ENCODE measurements at places on chromosomes 5 and 9.

GRCh38 chr5:54985301-54986268 lies at the start of gene ESM1:
TSS of gene ESM1 (minus strand) at chr5:54985593. CDS start at chr5:54985517, 76 bp downstream.
- DNase-seq, result no peak

- no peak for DNase-seq
Observed at GRCh38 chr9:86454701-86455615, 100.7 kb upstream of the TUT7 start.

GRCh38 chr9:93303258-93303771 lies 119.4 kb downstream of the WNK2 start:
- no peak for DNase-seq

- no peak for DNase-seq
Observed at GRCh38 chr5:6069496-6070185, 308.7 kb downstream of the MED10 start.

GRCh38 chr9:100202806-100203205 lies 103.8 kb downstream of the INVS start:
- DNase-seq, result no peak

GRCh38 chr5:66362687-66363086 lies 218.6 kb downstream of the SREK1 start:
- DNase-seq, result no peak

DNA sequence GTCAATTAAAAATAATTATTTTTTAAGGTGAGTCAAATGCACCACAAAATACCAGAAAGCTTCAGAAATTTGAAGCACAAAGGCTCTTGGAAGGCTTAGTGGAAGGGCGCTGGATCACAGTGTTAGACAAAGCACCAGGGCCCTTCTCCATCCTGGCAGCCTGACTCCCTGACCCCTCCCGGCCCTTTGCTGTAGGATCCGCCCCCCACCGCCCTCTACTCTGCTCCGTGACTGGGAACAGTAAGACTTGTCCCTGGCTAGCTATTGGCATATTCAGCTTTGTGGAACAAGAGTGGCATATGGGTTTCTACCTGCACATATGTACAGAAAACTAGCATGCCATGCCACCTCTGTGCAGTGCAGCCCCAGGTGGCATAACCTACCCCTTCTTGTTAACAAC lies 222.1 kb downstream of the SYK start:
- no peak for DNase-seq

DNA sequence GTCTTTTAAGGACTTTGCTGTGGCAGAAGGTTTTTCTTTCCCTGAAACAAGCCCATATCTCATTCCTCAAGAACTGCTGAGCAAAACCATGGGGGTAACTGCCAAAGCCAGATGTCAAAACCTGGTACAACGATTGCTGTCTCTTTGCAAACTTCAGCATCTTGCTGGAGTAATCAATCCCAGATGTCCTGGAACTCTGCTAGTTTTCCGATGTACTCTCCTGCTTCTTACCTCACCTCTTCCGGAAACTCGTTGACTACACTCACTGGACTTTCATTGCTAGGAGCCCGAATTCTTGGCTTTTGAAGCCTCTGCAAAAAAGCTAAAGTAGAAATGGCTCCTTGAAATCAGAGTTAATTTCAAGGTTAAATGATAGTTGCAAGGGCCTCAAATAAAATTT lies 23.3 kb downstream of the RAD1 start:
- DNase-seq, result no peak

GRCh38 chr5:167339205-167339604 lies 952.2 kb upstream of the WWC1 start:
- no peak for DNase-seq

DNA sequence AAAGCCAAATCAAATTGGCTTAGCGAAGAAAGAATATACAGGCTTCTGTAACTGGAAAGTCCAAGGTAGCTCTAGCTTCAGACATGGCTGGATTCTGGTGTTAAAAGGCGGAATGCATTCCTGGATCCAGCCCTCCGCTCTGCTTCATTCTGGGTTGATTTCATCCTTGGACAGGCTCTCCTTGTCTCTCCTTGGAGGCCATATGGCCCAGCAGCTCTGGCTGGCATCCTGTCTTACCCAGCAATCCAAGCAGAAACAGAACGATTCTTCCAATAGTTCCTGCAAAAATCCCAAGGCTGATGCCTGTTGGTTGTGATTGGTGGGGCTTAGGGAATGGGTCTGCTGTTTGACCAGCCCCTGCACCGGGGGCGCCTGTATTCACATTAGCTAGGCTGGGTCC lies 37.0 kb upstream of the SAP30L start:
- no peak for DNase-seq

GRCh38 chr9:24382566-24382965 lies 163.1 kb downstream of the IZUMO3 start:
- DNase-seq, result no peak

Data from activated T-cell treated with anti-CD3 and anti-CD28 coated beads, Interleukin-2, amount 50 U/mL, for 72 hours (primary cell).